ENCODE measurements at places on chromosomes 1 and 21.

DNA sequence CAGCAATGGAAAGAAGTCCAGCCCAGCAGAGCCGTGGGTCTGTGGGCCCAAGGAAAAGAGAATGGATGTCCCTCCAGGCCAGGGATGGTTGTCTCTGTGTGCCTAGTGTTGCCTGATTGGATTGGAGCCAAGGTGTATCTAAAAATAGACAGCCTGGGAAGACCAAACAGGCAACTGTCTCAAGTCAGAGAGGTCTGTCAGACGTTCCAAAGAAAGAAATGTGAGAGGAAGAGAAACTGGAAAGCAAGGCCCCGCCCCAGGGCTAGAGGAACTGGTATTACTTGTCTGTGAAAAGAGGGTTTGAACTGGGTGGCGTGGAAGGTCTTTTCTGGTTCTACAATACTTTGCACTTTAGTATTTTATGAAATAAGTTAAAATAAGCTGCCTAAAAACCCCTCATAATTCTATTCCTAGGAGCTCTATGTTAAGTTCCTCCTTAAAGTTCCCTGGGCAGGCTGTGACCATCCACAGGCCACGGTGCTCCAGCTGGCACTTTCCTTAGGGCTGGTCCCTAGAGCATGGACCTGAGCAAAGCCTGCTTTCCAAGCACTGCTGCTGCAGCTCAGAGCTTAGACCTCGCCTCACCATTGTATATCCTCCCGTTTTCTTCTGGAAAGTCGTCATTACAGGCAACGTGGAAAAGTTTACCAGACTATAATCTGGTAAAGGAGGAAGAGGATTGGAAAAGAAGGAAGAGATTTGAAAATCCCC, 151.6 kb downstream of the DISC1 start:
- DNase-seq = no peak

GRCh38 chr1:58580186-58580585, 3.1 kb upstream of the TACSTD2 start:
- DNase-seq = no peak

DNA sequence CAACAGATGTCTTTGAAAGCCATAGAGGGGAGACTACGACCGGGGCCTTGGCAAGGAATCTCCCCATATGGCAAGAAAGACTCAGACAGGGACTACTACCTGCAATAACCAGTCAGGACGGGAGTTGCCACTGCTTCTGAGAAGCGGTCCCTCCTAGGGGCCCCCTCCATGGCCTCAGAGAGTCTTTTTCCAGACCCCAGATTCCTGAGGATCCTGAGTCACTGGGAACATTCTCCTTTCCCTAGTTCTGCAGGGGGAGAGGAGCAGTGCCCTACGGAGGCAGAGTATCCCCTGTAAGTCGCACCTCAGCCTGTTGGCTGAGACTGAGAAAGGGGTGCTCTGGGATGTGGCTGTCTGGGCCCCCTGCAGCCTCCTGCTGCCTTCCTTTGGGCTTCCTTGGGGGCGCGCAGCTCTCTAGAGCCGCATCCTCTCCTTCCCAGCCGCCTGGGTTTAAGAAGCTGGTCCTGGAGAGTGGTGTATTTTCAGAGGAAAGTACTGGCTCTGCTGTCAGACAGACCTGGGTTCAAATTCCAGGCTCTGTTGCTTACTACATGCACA, 7.8 kb downstream of the GLIS1 start:
- DNase-seq = no peak

- DNase-seq = no peak
Observed at GRCh38 chr1:247277191-247277590, 21.3 kb downstream of the VN1R5 start.

DNA sequence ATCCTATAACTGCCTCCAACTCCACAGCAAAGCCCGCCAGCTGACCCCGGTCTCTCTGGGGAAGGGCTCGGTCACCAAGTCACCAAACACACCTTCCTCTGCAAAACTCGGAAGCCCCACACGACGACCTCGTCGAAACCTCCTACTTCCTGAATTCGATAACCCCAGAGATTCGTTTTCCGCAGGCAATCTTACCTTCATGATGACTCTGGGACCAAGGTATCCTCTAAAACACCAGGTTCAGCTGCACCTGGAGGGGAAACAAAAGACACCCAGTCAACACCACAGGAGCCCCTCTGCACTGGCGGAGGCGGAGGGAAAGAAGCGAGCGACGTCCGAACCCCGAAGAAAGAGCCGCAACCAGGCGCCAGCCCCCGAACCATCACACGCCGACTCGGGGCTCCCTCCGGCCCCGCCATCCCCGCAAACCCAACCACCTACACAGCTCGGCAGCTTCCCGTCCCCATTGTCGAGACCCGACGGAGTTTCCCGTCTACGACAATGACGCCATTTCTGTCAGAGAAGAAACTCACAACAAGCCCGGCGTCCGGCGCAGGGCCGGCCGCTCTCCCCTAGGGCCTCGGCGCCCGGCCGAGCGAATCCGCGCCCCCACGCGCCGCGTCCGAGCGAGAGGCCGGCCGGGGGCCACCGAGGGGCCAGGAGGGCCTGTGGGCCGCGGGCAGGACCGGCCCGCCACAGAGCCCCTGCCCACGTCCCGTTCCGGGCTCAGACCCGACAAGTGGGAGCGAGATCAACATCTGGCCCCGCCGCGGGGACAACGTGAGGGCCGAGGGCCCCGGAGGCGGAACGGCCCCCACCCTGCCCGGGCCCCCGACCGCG, 1.0 kb downstream of the ARID4B start:
- DNase-seq = peak; percentile 35

- no peak for DNase-seq
Observed at GRCh38 chr1:63884486-63884885, 110.7 kb downstream of the ROR1 start.

- DNase-seq = peak; percentile 29
Observed at GRCh38 chr1:50333595-50333974, 89.7 kb downstream of the DMRTA2 start.

GRCh38 chr1:59394706-59395425, 98.0 kb downstream of the FGGY start:
- DNase-seq = no peak

- no peak for DNase-seq
Observed at GRCh38 chr1:192802406-192802805, 6.4 kb upstream of the RGS2 start.

DNA sequence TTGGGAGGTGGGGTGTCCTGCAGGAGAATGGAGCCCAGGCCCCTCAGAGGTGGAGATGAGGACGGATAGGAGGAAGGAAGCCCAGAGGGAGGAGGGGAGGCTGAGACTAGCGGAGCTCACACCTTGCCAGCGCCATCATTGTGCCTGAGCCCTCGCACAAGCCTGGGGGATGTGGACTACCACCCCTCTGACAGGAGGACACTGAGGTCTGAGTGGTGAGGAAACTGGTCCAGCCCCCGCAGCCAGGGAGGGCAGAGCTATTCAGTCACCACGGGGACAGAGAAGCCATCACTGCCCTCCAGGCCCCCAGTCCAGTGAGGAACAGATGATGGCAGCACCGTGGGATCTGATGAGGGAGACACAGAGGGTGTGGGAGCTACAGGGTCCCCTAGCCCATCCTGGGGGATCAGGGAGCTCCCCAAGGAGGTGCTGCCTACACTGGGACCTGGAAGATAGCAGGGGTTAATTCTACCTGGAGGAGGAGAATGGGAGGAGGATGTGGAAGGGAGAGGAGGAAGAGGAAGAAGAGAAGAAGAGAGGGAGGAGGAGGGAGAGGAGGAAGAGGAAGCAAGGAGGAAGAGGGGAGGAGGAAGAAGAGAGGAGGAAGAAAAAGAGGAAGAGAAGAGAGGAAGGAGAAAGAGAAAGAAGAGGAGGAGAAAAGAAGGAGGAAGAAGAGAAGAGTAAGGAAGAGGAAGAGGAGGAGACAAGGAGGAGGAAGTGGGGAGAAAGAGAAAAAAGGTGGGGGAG, 31.0 kb downstream of the MATN1 start:
- DNase-seq = no peak

- no peak for DNase-seq
Observed at GRCh38 chr1:180291004-180291403, 60.9 kb downstream of the LHX4 start.

DNA sequence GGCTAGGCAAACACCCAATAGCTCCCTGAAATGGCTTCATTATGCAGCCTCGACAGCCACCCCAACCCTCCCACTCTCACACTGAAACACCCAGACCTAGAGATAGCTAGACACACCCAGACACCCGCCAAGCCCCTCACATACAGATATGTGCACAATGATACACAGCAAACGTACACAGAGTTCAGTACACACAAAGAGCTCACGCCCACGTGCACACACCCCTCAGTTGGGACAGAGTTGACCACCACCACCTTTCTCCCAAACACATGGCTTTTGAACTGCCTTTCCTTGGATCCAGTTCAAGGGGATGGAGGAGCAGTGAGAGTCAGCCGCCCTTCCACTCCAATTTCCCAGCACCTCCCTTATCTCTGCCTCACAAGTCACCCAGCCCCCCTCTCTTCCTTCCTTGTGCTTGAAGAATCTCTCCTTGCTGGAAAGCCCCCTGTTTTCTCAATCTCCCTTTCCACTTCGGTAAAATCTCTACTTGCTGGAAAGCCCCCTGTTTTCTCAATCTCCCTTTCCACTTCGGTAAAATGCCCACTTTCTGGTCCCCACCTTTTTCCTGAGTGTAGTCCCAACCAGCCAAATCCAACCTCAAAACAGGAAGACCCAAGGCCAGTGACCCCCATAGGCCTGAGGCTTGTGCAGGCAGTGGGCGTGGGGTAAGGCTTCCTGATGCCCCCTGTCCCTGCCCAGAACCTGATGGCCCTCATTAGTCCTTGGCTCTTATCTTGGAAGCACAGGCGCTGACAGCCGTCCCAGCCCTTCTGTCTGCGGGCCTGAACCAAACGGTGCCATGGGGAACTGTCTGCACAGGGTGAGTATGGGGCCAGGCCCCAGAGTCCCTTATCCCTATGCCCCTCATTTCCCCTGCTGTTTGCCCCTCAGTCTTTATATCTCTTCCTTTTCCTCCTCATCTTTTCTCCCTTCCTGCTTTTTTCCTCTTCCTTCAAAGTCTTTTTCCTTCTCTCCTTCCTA, at the start of gene ACKR1:
ACKR1 (plus strand) TSS at position 715 of the 981 bp plus-strand sequence; CDS start at position 800, 85 bp downstream.
- DNase-seq = no peak

- DNase-seq = no peak
Observed at GRCh38 chr1:2482588-2482987, 6.5 kb downstream of the PLCH2 start.

GRCh38 chr1:24535021-24535424, 20.9 kb upstream of the NCMAP start:
- peak; percentile 57 for DNase-seq

DNA sequence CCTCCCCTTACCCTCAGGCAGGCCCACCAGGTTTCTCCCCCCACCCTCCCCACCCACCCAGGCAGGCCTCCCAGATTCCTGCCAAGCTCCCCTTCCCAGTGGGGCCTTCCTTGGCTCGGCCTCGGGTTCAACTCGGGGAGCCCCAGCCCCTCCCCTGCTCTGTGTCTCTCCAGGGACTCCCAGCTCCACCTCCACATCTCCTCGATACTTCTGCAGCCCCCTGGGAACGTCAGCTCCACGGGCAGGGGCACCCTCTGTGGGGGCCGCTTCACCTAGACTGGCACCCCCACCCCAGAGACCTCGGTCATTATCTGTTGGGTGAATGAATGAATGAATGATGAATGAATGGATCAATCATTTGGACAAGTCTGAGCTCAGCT, 775 bp downstream of the MMEL1 start:
- no peak for DNase-seq

GRCh38 chr1:231926340-231926739, 299.8 kb downstream of the DISC1 start:
- DNase-seq = no peak

DNA sequence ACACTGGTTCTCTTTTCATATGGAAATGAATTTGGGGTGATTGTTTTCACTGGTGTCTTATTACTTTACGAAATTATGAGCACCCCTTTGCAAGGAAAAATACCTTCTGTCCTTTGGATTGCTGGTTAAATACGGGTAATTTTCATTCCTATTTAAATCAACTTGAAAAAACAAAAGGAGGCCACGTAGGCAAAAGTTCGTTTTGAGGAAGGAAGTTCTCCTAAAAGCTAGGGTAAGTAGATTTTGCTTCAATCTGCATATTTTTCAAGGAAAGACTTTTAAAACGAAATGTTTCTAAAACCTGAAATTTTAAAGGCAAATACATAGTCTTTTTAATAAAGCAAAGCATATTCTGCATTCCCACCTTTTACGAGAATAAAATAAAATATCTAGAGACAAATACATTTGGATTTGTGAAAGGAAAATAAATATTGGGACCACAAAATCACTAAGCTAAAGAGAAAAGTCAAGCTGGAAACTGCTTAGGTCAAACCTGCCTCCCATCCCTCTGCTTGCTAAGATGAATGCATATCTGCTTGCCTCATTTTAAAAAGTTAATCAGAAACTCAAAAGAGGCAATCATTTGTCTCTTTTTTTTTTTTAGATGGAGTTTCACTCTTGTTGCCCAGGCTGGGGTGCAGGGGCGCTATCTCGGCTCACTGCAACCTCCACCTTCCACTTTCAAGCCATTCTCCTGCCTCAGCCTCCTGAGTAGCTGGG, 70.9 kb upstream of the ETS2 start:
- DNase-seq = no peak

DNA sequence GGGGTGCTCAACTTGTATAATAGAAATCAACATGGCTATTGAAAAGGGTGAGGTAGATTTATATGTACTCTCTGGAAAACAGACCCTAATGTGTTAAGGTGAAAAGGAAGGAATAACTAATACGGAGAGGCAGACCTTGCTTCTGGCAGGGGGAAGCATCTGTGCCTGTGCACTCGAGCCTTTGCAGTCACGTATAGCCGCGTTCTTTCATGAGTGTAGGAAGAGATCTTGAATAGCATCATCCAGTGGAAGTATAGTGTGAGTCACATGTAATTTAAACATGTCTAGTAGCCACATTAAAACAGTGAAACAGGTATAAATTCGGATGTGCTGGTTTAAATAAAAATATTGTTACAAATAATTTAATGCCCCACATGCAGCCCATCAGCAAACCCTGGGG, 3.0 kb downstream of the A3GALT2 start:
- no peak for DNase-seq
